Neural crest cell (in vitro differentiated cells): ENCODE measurements at places on chromosomes 5 and 9.

DNA sequence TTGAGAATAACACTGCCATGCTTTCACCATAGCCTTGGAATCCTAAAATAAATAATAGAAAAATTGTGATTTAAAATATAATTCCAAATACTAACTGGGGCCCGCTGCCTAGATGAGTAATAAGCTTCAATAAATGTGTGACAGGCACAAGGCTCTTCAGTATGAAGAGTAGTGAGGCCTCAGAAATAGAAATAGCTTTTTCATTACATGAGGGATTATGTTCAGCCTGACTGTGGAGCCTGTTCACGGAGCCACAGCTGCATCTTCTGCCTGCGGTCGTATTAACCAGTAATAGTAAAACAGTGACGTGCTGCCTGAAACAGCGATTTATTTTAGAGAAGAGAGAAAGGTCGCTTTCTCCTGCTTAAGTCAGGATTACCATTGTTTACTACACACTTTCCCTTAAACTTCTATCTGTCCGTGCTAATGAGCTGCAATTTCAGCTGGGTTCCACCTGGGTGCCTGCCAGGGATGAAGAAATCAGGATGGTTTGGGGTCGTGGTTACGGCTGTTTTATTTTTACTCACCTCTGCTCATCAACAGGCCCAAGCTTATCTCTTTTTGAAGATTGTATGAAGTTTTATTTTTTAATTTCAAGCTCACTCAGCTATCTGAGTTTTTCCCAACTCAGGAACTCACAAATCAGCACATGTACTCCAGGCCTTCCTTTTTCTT is 284.9 kb upstream of the WWC1 start:
- no peak for DNase-seq

GRCh38 chr5:39349484-39349883 is 14.8 kb downstream of the C9 start:
- no peak for DNase-seq

GRCh38 chr9:2874001-2874750 is 30.3 kb upstream of the PUM3 start:
- DNase-seq, result no peak

- DNase-seq, result no peak
These were observed 288.4 kb downstream of the CAAP1 start for GRCh38 chr9:26604076-26604662.

GRCh38 chr9:76667521-76667957 is 96.7 kb upstream of the PCA3 start:
- DNase-seq, result no peak

- no peak for DNase-seq
These were observed 26.9 kb downstream of the SLC46A2 start for GRCh38 chr9:112863746-112864145.
